ENCODE measurements at places on chromosomes 13 and 19.

- DNase-seq, result no peak
Measured at GRCh38 chr13:44906230-44906629, 83.0 kb downstream of the NUFIP1 start.

DNA sequence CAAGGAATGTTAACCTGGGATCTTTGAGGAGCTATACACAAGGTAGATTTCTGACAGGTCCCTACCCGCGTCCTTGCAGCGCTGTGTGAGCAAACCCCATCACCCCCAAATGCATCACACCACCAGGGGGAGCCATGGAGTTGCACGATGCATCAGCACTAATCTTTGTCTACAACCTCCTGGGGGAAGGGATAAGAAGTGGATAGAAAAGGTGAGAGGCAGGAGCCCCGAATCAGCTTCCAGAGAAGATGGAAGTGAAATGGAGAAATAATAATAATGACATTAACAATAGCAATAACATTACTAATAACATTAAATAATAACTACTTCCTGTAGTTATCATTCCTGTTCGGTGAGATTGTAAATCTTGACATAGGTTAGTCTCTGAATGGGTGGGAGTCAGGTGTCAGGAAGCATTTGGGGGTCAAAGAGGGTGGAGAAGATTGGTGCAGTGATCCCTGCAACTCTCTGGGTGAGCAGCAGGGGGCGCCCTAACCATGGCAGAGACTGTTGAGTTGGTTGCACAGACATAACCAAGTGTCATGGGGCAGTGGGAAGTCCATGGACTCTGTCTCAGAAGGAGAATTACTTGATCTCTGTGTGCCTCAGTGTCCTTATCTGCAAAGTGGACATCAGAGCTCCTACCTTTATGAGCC lies 16.5 kb downstream of the SIGLEC7 start:
- peak; percentile 52 for DNase-seq

- DNase-seq, result no peak
Measured at GRCh38 chr13:109385242-109385560, 401.2 kb downstream of the IRS2 start.

GRCh38 chr13:30826911-30827577 lies 79.0 kb upstream of the MEDAG start:
- DNase-seq, result no peak

GRCh38 chr19:16618248-16618647 lies 9.8 kb downstream of the MED26 start:
- no peak for DNase-seq

DNA sequence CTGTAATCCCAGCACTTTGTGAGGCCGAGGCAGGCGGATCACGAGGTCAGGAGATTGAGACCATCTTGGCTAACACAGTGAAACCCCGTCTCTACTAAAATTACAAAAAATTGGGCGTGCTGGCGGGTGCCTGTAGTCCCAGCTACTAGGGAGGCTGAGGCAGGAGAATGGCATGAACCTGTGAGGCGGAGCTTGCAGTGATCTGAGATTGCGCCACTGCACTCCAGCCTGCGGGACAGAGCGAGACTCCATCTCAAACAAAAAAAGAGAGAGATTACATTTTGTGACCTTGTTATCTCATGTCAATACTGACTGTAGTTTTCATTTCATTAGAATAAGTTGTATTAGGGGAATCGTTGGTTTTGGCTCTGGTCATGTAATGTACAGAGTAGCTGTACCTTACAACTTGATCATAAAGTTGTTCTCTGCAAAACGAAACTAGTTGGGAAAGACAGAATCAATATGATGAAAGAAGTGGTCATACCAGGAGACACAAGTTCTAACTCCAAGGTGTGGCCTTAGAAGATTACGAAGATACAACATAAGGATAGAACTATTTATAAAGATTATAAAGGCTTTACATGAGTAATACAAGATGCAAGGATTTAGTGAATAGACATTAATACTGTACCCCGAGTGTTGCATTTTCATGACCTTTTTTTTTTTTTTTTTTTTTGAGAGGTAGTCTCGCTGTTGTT lies 15.3 kb downstream of the TMEM38A start:
- no peak for DNase-seq

- DNase-seq, result peak; percentile 83
Measured at GRCh38 chr19:1856698-1857603, 6.4 kb downstream of the KLF16 start.

- no peak for DNase-seq
Measured at GRCh38 chr13:43767341-43767931, 19.3 kb downstream of the ENOX1 start.

GRCh38 chr19:11814700-11815035 lies 595 bp downstream of the ZNF440 start:
- DNase-seq, result no peak

DNA sequence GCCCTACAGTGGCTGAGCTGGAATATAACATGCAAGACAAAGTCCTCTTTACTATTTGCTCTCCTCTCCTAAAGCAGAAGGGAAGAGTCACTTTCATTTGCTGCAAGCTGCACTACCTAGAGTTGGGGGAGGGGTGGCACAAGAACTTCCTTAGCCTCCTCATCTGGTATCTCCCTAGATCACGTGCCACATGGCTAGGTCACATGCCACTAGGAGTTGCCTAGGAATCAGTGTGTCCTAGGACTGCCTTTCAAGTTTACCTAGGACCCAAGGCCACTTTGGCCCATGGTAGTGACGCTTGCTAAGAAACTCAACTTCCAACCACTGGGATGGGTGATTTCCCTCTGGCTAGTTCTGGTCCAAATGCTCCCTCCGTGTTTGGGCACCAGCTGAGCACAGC lies 625.2 kb downstream of the DIAPH3 start:
- DNase-seq, result no peak

- DNase-seq, result peak; percentile 68
Measured at GRCh38 chr19:532561-533363, 1.2 kb downstream of the CDC34 start.

GRCh38 chr13:98386637-98387036 lies 190.3 kb downstream of the STK24 start:
- no peak for DNase-seq

GRCh38 chr13:95243207-95243606 lies 58.0 kb downstream of the ABCC4 start:
- no peak for DNase-seq

DNA sequence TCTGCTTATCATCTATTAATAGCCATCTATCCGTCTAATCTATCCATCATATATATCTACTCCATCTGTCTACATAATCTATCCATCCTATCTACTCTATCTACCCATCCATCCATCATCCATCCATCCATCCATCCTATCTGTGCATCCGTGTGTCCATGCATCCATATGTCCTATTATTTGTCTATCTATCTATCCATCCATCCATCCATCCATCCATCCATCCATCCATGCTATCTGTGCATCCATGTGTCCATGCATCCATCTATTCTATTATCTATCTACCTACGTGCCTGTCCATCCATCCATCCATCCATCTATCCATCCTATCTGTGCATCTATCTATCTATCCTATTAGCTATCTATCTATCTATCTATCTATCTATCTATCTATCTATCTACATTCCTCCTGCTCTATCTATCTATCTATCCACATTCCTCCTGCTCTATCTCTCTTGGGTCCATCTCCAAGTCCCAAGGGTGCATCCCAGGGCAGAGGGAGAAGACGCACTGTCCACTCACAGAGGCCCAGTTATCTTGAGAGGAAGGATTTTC lies 1.9 kb downstream of the CYP4F2 start:
- no peak for DNase-seq

- no peak for DNase-seq
Measured at GRCh38 chr13:91355826-91356710, 8.6 kb downstream of the MIR17HG start.

DNA sequence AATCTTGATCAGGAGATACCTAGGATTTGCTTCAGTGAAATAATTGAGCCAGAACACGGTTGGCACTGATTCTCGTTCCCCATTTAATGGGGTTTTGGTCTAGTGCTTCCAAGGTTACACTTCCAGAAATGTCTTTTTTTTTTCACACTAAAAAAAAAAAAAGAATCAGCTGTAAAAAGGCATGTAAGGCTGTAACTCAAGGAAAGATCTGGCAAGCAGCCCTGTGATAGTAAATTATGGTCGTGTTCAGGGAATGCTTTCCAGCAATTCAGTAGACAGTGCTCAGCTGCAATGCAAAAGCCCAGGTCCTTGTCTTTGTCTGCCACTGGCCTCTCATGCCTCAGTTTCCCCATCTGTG lies 27.2 kb upstream of the NDUFS7 start:
- DNase-seq, result no peak

DNA sequence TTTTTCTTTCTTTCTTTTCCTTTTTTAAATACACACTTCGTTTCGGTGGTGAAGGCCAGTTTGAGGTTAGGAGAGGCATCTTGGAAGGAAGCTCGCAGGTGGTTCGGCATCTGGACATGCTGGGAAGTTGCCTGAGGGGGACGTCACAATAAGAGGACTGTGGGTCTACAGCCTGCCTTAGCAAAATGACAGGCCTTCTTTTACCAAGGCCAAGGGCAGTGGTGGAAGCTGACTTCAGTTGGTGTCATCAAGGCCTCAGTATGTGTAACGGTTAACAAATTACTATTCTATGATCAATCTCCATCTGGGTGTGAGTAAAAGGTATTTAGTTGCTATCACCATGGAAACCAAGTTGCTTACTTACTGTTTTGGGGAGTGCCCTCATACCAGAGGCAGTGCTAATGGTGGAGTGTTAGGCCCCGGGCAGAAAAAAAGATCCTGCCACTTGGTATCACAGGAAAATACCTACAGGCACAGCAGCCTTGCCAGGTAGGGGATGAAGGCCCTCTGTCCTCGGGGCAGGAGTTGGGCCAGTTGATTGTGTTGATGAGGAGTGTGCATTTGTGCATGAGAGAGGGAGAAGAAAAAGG lies 10.3 kb downstream of the ACTN4 start:
- no peak for DNase-seq

GRCh38 chr13:21917086-21918015 lies 246.5 kb downstream of the FGF9 start:
- DNase-seq, result no peak

GRCh38 chr19:49340069-49340864 lies 5.1 kb downstream of the CD37 start:
- DNase-seq, result peak; percentile 98

GRCh38 chr19:30364866-30365800 lies 7.1 kb upstream of the ZNF536 start:
- no peak for DNase-seq

GRCh38 chr19:28436320-28436719 lies 776.6 kb downstream of the UQCRFS1 start:
- DNase-seq, result no peak

- DNase-seq, result no peak
Measured at GRCh38 chr13:103908911-103909310, 842.7 kb upstream of the SLC10A2 start.

- no peak for DNase-seq
Measured at GRCh38 chr13:87052731-87053130, 618.4 kb upstream of the SLITRK5 start.

DNA sequence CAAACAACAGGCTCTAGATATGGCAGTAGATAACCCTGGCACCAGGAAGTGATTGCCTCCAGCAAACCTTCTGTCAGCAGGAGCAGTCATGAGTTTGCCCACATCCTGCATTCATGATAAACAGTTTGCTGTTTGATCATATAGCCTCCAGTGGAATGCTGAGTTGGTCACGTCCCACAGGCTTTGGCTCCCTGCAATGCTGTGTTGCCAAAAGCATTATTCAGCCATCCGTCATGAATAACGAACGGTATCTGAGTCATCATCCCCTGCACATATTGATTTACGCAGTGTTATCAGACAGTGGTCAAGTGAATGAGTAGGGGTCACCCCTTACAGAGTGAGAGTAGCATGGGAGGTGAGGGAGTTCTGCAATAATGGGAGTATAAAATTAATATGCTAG lies 21.9 kb upstream of the ZNF432 start:
- DNase-seq, result no peak

- DNase-seq, result no peak
Measured at GRCh38 chr13:23469951-23470421, 36.5 kb upstream of the SACS start.

DNA sequence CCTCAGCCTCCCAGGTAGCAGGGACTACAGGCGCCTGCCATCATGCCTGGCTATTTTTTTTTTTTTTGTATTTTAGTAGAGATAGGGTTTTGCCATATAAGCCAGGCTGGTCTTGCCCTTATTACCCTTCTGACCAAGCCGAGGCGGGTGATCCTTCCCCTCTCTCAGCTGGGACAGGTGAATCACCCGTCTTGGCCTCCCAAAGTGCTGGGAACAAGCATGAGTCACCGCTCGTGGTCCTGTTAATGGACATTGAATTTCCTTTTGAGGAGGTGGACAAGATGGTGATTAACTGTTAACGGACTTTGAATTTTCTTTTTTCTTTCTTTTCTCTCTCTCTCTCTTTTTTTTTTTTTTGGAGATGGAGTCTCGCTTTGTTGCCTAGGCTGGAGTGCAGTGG lies 10.6 kb downstream of the CD70 start:
- DNase-seq, result no peak

DNA sequence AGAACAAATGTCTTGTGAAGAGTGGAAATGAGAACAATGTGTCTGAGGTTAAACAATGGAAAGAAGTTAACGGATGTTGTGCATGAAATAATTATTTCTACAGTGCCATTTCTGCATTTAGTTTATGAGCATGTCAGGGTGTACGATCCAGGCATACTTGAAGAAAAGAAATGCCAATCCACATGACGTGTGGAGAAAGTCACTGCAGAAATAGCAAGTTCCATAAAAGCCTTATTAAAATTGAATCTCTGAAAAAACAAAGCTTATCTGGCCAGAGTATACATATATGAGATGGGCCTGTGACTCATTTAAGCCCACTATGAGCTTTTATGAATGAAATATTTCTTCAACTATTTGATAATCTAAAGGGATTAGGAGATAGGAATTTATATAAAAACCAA lies 426.1 kb downstream of the EFNB2 start:
- no peak for DNase-seq

DNA sequence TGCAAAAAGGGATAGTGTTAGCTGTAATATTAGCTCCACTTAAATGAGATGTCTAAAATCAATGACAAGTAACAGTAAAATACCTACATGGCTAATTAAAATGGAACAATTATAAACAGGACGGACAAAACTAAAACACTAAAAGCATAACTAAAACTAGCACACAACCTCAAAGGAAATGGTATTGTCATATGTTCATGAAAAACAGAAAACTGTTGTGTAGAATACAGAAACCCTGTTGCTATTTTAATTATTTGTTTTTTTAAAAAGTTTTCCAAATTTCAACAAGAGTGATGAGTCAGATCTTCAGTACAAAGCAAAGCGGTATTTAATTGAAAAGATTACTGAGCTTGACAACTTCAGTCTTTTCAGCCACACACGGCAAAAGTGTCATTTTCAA lies 4.2 kb downstream of the RCBTB2 start:
- DNase-seq, result no peak

DNA sequence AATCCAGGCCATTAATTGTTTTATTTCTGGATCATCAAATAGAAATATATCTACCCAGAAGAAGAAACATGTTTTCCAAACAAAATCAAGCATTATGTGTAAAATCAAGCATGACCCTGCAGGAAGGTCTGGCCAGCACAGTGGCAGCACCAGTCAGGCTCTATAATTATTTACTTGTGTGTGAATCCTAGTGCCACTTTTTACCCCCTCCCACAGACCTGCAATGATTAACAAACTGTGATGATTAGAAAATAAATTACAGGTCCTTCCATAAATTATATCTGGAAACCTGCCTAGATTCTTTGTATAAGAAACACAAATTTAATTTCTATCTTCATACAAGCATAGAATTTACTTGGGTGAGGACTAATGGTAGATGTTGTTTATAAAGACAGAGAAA lies 186.1 kb downstream of the GPC6 start:
- no peak for DNase-seq

Measured in B cell (primary cell).